ENCODE measurements at places on chromosomes 11 and 22.

DNA sequence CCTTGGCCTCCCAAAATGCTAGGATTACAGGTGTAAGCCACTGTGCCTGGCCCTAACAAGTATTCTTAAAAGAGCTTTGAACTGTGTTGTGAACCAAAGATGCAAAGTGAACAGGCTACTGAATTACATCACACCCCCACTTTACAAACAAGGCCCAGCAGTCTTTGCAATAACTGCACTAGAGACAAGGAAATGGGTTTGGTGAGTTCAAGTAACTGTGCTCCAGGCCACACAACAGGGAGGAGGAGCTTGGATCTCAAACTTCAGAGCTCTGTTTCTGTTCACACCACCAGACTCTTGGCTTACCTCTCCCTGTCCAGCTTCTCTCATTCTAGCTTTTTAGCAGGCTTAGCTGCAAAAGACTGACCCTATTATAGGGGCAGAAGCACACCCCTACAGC lies 30.4 kb upstream of the RASL10A start:
- no peak for DNase-seq

GRCh38 chr11:76629116-76629852 lies 41.3 kb downstream of the LRRC32 start:
- DNase-seq = peak; percentile 86

DNA sequence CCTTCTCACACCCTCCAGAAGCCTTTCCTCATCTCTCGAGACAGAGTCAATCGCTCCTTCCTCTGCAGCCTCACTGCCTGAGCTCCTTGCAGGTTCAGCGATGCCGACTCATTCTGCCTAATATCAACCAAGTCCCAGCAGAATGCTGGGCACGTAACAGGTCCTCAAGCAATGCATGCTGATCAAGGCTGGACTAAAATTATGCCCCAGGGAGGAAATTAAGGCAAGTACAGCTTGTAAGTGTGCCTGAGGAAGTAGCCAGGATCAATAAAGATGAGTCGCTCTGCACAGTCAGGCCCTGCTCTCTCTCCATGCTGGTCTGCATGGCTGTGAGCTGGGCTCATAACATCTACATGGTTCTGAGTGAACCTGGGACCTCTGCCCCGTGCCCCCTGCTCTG lies 25.6 kb upstream of the NRIP3 start:
- DNase-seq = no peak

- DNase-seq = no peak
Measured at GRCh38 chr22:49240472-49240871, 587.2 kb downstream of the BRD1 start.

DNA sequence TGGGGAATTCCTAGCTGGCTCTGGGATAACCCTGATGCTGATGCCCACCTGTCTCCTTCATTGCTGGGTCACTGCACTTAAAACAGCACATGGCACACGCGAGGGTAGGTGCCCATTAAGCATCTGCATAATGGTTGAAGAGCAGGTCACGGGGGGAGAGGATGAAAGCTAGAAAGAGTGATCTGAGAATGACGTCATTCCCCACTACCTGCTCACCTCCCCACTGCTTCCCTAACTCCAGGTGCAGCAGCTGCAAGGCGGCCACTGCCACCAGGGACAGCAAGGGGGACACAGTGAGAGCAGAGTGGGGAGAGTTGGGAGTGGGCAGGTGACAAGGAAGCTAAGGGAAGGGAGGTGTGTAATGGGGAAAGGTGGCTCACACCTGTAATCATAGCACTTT lies 27.0 kb downstream of the ADA2 start:
- no peak for DNase-seq

DNA sequence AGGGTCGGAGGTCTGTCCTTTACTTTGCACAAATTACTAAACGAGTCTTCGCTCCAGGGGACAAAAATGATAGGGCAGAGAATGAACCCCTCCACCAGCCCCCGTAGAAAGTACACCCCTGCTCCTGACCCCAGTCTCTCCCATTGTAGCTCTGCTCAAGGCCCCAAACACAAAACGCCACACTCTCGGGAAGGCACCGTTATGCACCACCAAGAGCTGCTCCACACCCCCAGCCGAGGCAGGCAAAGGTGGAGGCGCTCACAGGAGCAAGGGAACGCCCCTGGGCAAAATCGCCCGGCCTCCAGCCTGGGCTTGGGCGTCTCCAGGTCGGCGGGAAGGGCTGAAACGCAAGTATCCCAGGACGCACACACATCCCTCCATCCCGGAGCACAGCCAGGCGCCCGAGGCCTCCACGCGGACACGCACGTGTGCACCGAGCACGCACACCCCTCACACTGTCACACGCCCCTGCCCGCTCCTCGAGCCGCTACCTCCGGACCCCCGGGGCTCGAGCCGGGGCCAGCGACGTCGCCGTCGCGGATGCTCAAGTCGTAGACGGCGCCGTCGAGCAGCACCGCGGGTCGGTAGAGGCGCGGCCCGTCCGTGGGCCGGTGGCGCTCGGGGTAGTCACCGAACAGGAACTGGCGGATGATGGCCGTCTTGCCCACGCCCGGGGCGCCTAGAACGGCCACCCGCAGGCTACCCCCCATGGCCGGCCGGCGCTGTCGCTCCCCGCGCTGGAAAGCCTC lies 786 bp downstream of the RASL10A start:
- no peak for DNase-seq

DNA sequence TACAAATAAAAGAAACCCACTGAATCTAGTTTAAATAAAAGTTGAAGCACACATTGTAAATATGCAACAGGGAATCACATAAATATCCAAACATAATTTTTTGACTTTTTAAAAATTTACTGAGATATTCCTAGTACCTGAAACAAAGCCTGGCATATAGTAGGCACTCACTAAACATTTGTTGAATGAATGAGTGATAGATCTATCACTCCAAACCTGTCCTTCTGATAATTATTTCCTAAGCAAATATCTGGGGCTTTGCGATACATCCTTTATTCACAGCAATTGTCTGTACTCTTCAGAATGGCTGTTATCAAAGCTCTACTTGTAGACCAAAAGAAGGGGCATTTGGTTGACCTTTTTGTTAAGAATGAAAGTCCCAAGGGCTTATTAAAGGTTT lies 2.6 kb upstream of the PSMA1 start:
- no peak for DNase-seq

DNA sequence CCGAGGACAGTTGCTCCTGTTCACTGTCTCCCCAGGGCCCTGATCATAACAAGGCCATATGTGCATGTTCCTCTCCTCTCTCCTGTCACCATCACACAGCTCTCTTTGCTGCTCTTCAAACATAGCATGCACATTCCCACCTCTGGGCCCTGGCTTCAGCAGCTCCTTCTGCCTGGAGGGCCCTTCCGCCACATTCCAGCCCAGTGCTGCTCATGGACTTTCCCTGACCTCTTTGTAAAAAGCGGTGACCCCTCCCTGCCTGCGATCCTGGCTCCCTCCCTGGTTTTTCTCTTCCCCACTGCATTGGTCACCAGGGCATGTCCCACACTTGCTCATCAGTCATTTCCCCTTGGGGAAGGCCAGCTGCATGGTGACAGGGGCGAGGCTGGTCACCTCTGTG lies 98.2 kb downstream of the MYO18B start:
- no peak for DNase-seq

- no peak for DNase-seq
Measured at GRCh38 chr11:66218036-66218435, 50.4 kb upstream of the RAB1B start.

- DNase-seq = no peak
Measured at GRCh38 chr11:67370351-67371076, 2.9 kb downstream of the CLCF1 start.

GRCh38 chr22:48156603-48157355 lies 1394.3 kb downstream of the TBC1D22A start:
- DNase-seq = no peak

- no peak for DNase-seq
Measured at GRCh38 chr11:60634126-60634525, 65.3 kb upstream of the MS4A8 start.

- no peak for DNase-seq
Measured at GRCh38 chr11:120524536-120525085, 13.1 kb downstream of the GRIK4 start.

GRCh38 chr22:31881865-31882264 lies 62.5 kb upstream of the YWHAH start:
- DNase-seq = no peak

GRCh38 chr11:97364047-97364446 lies 974.2 kb downstream of the JRKL start:
- DNase-seq = no peak

- DNase-seq = peak; percentile 68
Measured at GRCh38 chr11:7691759-7692350, 14.4 kb downstream of the OVCH2 start.

DNA sequence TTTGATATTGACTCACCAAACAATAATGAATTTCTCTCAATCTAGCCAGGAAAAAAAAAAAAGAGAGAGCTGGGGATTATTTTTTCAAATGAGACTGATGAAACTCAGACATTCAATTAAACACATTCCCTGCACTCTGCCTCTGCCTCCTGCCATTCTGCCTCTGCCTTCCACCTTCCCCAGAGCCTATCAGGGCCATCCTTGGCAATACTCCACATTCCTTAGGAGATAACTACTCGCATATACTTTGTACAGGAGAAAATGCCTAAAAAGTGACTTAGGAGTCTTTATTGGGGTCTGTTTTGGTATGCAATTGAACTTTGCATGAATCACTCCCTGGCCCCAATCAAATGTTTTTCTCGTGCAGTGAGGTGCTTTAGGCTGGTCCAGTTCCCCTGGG lies 246.6 kb upstream of the PLET1 start:
- DNase-seq = no peak

GRCh38 chr11:107259811-107260221 lies 197.8 kb downstream of the CWF19L2 start:
- no peak for DNase-seq

DNA sequence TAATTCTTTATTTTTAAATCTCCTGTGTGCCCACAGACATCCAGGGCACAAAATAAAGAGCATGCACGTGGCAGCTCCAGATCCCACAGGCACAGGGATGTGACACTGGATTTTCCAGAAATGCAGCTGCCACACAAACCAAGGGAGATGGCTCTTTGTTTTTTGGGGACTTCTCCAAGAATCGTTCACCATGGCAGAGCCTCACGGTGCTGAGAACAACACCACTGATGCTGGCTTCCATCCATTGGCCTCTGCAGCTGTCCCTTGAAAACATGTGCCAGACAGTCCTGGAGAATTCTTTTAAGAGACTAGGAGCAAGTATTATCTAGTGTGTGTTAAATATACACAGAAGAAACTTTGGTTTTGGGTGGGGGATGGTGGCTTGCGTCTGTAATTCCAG lies 108.4 kb upstream of the SLC22A12 start:
- DNase-seq = no peak

GRCh38 chr11:90220391-90220790 lies 2.5 kb downstream of the CHORDC1 start:
- no peak for DNase-seq

GRCh38 chr11:80240245-80240644 lies 799.4 kb upstream of the TENM4 start:
- no peak for DNase-seq

DNA sequence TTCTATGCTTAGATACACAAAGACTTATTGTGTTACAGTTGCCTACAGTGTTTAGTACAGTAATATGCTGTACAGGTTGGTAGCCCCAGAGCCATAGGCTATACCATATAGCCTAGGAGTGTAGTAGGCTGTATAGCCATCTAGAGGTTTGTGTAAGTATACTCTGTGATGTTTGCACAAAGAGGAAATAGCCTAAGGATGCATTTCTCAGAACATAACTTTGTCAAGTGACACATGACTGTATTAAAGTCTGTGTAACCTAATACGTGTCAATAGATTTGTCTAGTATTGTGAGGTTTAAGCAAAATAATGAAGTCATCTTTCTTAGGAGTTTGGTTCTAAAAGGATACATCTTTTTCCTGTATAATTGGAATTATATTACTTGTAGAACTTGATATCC lies 5.5 kb downstream of the ZC3H12C start:
- no peak for DNase-seq

- peak; percentile 58 for DNase-seq
Measured at GRCh38 chr11:46249103-46249937, 28.1 kb upstream of the CREB3L1 start.

DNA sequence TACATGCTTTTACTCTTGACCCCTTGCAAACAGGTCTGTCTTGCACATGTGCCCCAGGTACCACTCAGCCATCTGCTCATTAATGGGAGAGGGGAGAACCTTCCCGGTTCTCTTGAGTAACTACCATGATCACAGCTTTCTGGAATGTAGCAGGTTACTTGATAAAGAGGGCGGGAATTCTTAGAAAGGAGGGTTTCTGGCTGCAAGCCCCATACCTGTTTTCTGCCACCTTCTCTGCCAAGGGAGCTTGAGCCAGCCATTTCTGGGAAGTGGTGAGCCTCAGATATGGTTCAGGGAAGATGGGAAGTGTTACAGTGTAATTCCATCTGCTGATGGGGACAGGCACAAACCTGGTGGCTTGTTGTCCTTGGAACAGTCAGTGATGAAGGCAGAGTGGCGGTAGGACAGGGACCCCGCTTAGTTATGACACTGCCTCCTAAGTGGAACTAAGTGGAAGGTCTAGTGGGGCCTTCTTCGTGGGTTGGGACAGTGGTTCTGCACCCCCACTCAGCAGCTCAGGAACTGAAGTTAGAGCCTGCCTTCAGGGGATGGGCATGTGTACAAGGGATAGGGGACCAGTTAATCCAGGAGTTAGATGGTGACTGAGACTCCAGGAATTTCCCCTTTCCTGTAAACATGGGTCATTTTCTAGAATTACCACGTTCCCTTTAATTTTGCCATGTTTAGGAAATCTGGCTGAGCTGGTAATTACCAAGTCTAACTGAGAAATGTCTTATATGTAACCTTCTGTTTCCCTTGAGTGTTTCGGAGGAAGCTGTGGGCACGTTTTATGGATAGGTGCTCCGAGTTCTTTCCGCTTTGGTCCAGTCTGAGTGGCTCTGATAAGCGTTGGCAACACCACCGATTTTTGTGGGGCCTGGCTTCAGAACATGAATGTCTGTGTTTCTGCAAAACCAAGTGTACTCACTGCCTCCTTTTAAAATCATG lies 35.3 kb downstream of the BCR start:
- DNase-seq = peak; percentile 36

DNA sequence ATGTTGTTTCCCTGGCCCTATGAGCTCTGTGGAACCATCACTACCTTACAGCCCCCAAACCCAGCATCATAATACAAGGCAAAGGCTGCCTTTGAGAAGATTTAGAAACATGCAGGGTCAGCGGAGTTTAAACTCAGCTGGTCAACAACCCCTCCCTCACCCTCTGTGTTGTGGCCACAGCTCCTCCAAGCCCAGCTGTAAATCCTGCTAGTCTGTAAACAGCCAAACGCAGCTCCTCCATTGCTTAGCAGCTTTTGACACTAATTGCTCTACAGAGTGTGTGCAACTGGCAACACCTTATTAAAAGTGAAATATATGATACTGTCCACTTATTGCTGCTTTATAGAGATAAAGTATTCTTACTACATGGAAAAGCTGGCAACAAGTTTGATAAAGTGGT lies 29.1 kb downstream of the OPCML start:
- DNase-seq = no peak

GRCh38 chr22:27778294-27779090 lies 23.1 kb downstream of the MN1 start:
- no peak for DNase-seq

- no peak for DNase-seq
Measured at GRCh38 chr22:19622061-19622441, 92.3 kb upstream of the SEPTIN5 start.
